Fibroblast of skin of back (primary cell): ENCODE measurements at places on chromosomes 3 and 15.

GRCh38 chr3:137294139-137294538 is 336.4 kb downstream of the IL20RB start:
- no peak for DNase-seq

DNA sequence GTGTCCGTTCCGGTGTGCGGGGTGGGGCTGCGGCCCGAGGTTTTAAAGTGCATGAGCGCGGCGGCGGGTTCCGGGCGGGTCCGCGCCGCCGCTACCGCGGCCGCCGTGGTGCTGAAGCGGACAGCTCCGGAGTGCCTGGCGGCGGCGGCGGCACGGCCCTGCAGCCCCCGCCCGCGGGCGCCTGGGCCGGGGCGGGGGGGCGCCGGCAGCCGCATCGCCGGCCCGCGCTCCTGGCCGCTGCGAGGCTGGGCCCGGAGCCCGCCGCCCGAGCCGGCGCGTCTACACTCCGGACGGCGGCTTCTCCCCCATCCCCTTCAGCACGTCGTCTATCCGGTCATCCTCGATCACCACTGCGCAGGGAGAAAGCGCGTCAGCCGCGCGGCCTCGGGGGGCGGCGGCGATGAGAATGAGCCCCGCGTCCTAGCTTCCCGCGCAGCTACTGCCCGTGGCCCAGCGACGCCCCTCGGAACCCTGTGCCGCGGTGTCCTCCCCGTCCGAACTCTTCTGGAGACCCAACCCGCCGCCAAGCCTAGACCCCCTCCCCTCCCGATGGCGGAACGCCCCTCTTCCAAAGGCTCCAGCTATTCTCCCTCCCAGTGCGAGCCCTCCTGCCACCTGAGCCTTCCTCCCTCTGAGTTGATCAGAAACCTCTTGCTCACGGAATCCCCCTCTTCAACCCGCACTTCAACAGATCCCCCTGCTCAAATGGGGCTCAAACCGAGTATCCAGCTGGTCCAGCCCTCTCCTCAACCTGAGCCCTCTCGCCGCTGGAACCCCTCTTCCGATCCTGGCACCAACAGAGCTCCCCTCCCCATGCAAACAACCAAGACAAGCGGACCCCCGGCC is 1.3 kb downstream of the CAMK2N2 start:
- peak; percentile 31 for DNase-seq

DNA sequence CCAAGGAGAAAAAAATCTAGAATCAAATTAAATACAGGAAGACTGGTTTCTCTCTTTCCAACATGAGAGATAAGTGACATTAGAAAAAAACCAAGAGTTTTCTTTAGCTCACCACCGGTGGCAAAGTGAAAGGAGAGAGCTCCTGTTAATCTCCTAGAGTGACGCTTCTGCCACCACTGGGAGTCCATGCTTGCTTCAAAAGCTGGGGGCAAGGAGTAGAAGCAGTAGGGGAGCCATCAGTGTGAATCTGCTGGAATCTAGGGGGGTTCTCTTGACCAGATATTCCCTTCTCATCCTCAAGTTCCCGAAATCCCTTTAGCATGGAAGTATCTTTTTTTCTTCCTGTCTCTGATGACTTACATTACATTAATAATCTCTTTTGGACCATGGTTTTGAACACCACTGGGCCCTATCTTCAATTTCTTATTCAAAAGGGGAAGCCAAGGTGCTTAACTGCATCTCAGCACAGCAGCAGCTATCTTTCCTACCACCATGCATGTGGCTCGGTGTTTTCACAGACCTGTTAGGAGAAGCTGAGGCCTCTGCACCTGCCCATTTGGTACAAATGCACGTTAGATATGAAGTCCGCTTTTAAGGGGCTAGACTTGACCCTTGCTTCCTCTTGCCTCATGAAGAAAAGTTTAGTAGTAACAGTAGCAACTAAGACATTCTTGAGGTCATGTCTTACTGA is 6.6 kb upstream of the ICE2 start:
- DNase-seq: no peak

DNA sequence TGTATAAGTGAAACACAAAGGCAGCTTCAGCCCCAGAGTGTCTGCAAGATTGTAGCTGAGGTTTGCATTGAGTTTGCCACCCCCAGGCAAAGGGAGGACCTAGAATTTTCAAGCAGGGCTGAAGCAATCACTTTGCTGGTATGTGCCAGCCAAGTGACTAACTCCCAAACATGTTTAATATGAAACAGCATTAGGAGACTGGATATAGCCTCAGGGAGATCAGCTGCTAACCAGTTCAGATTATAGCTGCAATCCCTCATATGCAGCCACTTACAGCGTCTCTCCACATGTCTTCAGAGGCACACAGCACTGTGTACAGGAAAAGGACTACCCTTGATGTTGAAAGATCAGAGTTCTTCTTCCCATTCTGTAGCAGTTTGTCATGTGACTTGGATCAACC is 38.4 kb upstream of the PPP2R3A start:
- DNase-seq: peak; percentile 55

DNA sequence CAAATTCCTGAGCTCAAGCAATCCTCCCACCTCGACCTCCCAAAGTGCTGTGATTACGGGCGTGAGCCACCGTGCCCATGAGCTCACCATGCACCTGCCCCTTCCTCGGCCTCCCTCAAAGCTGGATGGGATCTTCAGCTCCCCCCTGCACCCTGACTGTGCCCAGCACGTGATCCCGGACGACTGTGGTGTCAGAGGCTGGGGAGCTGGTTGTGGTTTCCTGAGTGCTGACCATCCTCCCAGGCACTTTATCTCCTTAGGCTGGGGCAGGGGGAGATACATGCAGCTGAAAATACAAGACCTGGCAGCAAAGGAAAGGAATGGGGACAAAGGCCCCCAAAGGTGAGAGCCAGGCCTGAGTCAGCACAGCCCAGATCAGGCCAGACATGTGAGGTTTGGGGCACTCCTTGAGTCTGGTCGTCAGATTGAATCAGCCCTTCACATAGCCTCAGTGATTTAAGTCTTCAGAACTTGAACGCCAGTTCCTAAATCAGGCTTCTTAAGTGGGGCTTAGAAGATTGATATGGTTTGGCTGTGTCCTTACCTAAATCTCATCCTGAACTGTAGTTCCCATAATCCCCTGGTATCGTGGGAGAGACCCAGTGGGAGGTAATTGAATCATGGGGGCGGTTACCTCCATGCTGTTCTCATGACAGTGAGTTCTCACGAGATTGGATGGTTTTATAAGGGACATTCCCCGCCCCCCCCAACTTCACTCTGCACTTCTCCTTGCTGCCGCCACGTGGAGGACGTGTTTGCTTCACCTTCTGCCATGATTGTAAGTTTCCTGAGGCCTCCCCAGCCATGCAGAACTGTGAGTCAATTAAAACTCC is 35.8 kb downstream of the PRKCD start:
- DNase-seq: peak; percentile 76

DNA sequence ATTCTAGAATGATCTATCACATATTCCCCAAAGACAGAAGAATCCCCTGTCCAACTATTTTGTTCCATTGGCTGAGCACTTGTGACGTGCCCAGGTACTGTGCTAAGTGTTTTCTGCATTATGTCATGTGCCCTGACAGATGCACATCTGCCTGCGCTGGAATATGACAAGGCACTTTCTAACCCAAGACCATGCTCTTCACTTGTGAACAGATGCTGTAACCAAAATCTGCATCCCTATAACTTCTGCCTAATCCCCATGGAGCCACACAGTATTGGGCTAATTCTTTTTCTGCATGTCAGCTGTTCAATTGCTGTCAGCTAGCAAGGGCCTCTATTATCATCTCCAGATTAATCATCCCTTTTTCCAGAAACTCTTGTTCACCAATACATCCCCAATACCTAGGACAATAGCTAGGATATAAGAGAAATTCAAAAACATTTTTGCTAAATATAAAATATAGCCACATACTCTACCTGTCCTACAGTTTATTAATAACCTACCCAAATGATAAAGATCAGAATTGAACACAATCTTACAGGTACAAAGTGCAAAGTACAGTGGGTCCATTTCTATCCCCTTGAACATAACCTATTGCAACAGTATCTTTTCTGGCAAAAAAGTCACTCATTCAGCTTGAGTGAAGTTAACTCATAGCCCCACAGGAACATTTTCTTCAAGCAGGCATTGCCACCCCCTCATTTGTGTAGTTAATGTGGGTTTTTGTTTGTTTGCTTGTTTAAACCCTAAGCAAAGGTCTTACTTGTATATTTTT is 109.4 kb upstream of the LRRN1 start:
- no peak for DNase-seq

- peak; percentile 98 for DNase-seq
Measured at GRCh38 chr3:143135150-143135549, 15.6 kb downstream of the CHST2 start.

- DNase-seq: no peak
Measured at GRCh38 chr3:49914906-49915305, 11.2 kb upstream of the MST1R start.

DNA sequence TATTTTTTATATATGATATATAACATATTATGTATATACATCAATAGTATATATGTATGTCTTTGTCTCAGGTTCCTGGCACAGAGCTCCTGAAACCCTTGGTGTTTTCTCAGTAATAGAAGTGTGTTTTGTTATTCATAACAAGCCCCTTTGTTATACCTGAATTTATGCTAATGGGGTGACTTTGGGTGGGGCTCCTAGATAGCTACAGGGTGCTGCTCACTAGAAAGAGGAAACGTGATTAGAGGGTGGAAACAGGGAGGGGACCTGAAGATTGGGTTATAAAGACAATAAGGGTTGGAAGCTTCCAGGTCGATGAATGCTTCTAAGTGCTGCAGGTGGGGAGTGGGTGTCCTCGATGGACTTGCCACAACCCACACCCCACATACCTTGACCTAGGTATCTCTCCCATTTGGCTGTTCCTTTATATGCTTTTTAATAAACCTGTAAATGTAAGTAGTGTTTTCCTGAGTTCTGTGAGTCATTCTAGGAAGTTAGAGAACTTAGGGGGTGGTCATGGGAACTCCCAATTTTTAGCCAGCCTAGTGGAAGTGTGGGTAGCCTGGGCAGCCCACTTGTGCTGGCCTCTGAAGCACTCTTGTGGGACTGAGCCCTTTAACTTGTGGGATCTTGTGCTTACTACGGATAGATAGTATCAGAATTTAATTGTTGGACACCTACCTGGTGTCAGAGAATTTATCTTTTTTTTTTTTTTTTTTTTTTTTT is 36.9 kb upstream of the C15orf39 start:
- no peak for DNase-seq

DNA sequence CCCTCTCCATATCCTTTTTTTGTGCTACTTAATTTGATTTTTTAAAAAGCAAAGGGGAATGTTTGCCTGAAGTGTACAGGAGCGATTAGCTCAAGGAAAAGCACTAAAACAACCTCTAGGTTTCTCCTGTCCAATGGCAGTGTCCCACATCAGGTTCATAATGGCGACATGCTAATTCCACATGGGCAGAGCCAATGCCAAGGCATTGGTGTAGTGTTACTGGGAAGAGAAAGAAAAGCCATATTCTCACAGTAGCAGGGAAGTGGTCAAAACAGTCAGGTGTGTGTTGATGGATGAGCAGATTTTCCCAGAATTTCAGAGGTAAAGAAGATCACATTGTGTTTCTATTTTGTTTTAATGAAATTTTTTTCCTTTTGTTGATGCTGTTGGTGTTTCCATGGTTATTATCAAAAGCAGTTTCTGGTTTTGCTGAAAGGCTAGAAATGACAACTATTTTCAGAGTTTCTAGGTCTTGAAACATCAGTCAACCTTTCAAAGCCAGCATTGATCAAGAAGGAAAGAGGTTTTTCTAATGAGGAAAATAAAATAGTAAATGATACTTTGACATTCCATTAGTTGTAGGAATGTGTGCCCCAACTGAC is 65.2 kb downstream of the FNDC3B start:
- no peak for DNase-seq

DNA sequence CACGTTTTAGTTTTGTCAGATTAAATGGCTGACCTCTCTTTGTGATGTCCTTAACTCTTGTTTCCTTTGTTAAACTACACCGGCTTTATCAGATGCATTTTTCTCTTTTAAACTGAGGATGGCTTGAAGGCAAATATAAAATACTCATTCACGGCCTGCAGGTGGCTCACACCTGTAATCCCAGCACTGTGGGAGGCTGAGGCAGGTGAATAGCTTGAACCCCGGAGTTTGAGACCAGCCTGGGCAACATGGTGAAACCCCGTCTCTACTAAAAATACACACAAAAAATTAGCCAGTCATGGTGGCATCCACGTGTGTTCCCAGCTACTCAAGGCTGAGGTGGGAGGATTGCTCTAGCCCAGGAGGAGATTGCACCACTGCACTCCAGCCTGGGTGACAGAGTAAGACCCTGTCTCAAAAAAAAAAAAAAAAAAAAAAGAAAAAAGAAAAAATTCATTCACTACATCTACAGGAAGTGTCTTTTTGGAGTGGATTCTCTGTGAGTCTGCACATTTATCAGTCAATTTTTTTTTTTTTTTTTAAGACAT is 34.7 kb upstream of the SACM1L start:
- DNase-seq: no peak

- no peak for DNase-seq
Measured at GRCh38 chr3:105352976-105353375, 13.7 kb upstream of the ALCAM start.

DNA sequence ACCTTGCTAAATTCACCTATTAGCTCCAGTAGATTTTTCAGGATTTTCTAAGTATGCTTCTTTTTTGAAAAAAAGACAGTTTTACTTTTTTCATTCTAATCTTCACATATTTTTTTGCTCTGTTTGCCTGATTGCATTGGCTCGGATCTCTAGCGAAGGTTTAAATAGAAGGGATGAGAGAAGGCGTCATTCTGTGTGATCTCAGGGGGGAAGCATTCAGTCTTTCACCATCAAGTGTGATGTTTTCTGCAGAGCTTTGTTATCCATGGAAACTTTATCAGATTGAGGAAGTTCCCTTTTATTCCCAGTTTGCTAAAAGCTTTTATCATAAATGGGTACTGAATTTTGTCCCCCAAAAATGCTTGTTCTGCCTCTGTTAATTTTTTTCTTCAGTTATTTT is 120.3 kb downstream of the LRRK1 start:
- peak; percentile 30 for DNase-seq

DNA sequence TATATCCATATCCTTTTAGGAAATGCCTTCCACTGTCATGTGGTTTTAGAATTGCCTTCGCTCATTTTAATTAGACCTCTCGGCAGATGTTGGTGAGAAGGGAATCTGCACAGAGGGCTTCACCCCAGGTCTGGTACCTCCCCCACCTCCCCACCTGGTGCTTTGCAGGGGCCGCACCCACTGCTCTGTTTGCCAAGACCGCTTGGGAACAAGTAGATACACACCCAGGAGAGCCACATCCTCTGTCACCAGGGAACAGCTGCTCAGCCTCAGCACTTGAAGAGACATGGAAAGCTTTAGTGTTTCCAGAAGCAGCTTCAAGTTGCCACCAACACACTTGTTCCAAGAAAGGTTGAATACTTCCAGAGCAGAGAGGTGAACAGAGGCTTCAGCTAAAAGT is 21.8 kb downstream of the LRRC31 start:
- DNase-seq: no peak

DNA sequence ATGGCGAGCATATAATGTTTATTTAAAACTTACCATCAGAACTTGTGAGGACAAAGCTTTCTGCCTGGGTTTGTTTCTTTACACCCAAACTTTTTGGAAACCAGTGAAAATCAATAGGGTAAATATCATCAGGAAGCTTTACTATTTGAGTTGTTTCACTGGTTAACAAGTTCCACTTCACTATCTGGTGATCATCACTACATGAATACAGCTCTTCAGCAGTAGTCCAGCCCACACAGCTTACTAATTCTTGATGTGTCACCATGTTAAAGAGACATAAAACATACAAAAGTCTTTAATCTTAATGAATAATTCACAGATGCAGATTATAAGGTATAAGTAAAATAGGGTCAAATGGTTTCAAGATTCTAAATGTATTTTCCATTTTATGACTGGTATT is 17.6 kb downstream of the IFT80 start:
- no peak for DNase-seq

- no peak for DNase-seq
Measured at GRCh38 chr15:70200511-70201424, 103.1 kb upstream of the TLE3 start.

GRCh38 chr3:54936561-54936960 is 8.7 kb upstream of the LRTM1 start:
- no peak for DNase-seq
